ENCODE measurements at places on chromosomes 2 and 18.

DNA sequence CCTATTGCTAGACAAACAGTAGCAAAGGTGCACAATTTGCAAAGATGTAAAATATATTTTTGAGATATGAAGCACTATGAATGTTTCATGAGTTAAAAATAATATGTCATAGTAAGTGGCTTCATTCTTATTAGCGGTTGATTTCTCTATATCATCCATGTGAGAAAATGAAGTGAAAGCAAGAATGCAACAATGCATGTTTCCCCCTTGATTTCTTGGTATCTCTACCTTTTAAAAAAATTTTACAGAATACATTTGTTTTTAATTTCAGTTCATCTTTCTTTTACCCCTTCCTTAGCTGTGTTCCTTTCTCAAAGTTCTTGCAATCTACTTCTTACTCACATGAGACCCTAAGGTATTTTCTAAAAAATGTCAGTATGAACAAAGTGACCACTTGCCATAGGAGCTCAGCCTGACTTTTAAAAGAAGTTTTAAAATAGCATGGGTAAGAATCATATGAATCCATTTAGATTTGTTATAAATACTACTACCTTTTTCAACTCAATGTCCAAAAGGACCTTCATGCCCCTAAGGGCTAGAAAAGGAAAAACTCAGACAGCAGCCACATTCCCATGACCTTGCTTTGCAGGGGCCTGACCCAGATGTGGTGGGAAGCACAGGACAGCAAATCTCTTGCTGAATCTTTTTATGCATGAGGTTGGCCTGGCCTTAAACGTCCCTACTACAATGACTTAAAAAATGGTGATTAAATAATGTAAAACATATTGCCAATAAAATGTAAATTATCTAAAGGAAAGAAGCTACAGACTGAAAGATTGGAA, 14.8 kb upstream of the SLC38A11 start:
- no peak for DNase-seq

DNA sequence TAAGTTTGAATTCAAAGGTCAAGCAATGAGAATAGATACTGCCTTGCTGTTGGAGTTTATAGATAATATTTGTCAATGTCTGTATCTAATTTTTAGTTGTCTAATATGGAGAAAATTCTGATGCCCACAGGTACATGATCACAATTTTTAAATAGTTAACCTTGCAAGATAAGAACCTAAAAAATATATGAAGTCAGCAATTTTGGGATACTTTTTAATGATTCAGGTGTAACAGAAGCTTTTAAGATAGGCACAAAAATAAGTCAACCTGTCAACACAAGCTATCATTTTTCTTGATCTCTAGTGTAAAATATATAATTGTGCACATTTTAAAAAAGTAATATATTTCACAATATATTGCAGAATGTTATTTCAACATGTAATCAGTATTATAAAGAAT, 92.5 kb upstream of the IL1R2 start:
- no peak for DNase-seq

DNA sequence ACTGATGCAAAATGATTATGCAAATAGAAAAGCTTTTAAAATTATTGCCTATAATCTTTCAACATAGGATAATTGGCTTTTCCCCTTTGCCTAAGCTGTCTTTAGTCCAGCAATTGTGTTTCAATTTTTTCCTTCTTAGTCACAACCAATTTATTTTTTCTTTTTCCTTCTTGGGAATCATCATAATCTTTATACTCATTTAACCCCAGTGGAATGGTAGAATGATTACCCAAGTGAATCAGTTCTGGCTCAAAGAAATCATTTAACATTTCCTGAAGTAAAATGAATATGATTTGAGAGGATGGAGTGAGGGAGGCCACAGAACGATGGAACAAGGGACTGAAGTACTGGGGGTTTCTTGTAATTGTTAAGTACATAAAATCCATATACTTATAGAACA, 93.0 kb upstream of the CRIM1 start:
- DNase-seq: no peak

DNA sequence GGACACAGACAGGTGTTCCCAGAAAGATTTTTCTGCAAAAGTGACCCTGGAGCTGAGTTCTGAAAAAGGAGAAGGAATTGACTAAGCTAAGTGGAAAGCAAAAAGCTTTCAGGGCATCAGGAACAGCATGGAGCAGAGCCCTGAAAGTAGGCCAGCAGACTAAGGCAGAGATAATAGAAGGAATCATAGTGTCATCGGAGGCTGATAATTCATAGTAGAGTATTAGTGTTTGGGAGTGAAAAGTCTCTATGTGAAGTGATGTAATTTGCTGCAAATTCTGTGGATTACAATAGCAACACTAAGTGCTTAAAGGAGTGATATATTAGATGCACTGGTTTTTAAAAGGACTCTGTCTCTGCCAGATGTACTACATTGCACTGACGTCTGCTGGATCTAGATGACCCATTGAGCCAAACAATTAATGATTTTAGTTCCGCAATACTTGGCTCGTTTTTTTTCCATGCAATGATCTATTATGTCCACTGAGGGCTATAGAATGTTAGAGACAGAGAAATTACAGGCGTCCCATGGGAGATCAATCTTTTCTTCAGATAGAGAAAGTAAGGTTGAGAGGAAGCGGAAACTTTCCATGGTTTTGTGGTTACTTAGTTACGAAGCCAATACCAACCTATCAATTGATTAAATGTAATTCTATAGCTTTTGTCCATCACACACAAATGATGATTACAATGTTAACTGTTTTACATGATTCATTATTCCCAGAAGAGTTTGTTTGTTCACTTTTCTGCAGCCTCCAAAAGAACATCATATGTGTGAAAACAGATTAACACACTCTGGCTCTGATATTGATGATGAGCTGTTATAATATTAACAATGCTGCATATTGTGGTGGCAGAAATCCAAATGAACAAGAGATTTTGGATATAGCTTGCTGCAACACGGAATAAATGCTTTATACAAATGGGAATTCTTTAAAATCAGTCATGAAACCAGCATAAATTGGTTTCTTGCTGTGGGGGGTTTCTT, 143.7 kb downstream of the MC4R start:
- DNase-seq: no peak

GRCh38 chr2:27370816-27371620, 602 bp downstream of the SNX17 start:
- DNase-seq: no peak

- no peak for DNase-seq
Measured at GRCh38 chr2:220445429-220446105, 818.1 kb downstream of the SLC4A3 start.

- no peak for DNase-seq
Measured at GRCh38 chr2:85804583-85804982, 50.8 kb downstream of the ATOH8 start.

GRCh38 chr18:50161597-50162205, 33.2 kb downstream of the MYO5B start:
- no peak for DNase-seq

- DNase-seq: no peak
Measured at GRCh38 chr2:236972491-236973342, 113.0 kb upstream of the COPS8 start.

DNA sequence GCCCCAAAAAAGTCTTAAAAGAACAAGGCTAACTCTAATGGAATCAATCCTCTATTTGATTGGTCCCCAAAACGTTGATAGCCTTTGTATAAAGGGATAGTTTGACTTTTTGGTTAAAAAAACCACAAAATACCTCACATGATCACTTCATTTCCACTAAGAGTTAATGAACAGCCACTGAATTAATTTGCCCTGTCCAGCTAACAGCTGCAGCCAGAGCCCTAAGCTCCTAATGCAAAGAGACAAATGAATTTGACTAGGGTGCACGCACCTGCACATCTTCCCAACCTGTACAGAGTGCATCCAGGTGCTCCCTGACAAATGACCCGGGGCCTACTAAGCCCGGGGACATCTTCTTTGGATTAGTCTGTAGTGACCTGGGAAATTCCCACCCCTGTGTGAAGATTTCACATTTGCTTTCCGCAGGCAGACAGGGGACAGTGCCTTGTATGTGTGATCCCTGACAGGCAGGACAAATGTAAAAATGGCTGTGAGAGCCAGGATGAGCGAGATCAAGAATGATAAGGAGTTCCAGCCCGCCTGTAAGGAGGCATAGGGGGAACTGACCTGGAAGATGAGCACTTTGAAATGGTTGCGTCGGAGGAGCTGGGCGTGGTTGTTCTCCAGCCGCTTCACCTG, 893 bp downstream of the CAVIN2 start:
- DNase-seq: no peak

GRCh38 chr2:204122425-204122824, 185.9 kb downstream of the ICOS start:
- no peak for DNase-seq

GRCh38 chr18:48121752-48122151, 191.3 kb upstream of the SMAD2 start:
- DNase-seq: no peak

DNA sequence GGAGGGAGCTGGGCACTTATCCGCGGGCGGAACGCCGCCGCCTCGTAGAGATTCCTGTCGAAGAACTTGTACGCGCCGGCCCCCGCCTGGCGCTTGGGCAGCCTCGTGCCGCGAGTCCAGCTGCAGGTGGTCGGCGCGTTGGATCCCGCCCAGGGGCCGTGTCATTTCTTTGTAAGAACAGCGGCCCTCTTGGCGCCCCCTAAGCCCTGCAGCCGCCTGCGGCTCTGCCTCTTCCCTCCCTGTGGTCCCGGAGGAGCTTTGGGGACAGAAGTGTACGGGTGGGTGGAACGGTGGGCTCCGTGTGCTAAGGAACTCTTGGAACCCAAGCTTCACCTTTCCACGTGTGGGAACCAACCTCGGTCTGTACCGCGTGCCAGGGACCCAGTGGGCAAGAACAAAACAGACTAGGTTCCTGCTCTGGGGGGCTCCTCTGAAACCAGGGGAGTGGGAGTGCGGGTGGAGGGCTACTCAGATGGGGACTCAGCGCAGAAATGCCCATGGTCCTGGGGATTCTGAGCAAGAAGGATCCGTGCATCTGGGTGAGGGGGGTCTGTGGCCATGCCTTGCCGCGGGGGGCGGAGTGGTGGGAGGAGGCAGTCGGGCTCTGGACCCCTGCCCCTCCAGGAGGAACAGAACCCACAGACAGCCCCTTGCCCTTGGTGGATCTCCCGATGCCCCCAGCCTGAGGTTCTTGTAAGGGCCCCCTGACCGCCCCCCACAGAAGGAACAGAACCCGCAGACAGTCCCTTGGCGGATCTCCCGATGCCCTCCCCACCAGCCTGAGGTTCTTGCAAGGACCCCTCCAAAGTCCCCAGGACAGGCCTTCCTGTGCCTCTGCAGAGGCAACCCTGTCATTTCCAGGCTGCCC, 1.5 kb downstream of the GPC1 start:
- no peak for DNase-seq
